PC-9 (cell line): ENCODE measurements at places on chromosomes 4 and X.

- H3K4me3 ChIP-seq, result peak overlapping the region; percentile 74; the same call in 1 of the 2 replicates
- H3K36me3 ChIP-seq, result peaks cover 13% of the 10 kb centered on the region; the same call in 1 of the 2 replicates
- peak; percentile 93 for DNase-seq
- H3K27me3 ChIP-seq, result no peaks in the 10 kb centered on the region
These were observed 371.6 kb downstream of the INPP4B start for GRCh38 chr4:142474398-142475087.

- no peaks in the 10 kb centered on the region for H3K27me3 ChIP-seq
- no peak overlapping the region for H3K27ac ChIP-seq
- no peaks in the 10 kb centered on the region for H3K4me1 ChIP-seq
These were observed 54.7 kb downstream of the AMER1 start for GRCh38 chrX:64150775-64151174.

- no peak overlapping the region for H3K4me3 ChIP-seq
- H3K36me3 ChIP-seq, result no peaks in the 10 kb centered on the region
- H3K4me1 ChIP-seq, result peaks cover 21% of the 10 kb centered on the region
These were observed 120.2 kb downstream of the KLHL8 start for GRCh38 chr4:87100168-87100567.

- DNase-seq, result no peak
- H3K4me1 ChIP-seq, result no peaks in the 10 kb centered on the region
- no peaks in the 10 kb centered on the region for H3K36me3 ChIP-seq
- H3K27me3 ChIP-seq, result peaks cover 82% of the 10 kb centered on the region
- no peak overlapping the region for H3K4me3 ChIP-seq
These were observed 4.7 kb downstream of the H2BW1 start for GRCh38 chrX:104008831-104009230.

DNA sequence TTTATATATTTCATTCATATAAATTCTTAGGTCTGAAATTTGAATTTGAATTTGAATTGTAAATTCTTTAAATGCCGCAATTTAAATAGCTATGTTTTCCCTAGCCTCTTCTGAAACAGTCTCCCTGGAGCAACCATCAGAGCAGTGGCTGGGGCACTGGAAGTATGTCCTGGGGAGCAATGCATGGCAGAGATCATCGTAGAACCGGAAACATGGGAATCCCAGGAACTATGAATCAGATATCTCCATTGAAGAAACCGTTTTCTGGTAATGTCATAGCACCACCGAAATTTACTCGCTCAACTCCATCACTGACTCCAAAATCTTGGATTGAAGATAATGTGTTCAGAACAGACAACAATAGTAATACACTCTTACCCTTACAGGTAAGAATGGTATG is 4.9 kb downstream of the CPEB2 start:
- no peak overlapping the region for H3K27ac ChIP-seq
- H3K27me3 ChIP-seq, result no peaks in the 10 kb centered on the region
- H3K4me3 ChIP-seq, result no peak overlapping the region

GRCh38 chrX:142095651-142096245 is 109.3 kb downstream of the MAGEC2 start:
- H3K4me1 ChIP-seq, result no peaks in the 10 kb centered on the region
- H3K36me3 ChIP-seq, result no peaks in the 10 kb centered on the region
- DNase-seq, result no peak
- H3K27me3 ChIP-seq, result no peaks in the 10 kb centered on the region

DNA sequence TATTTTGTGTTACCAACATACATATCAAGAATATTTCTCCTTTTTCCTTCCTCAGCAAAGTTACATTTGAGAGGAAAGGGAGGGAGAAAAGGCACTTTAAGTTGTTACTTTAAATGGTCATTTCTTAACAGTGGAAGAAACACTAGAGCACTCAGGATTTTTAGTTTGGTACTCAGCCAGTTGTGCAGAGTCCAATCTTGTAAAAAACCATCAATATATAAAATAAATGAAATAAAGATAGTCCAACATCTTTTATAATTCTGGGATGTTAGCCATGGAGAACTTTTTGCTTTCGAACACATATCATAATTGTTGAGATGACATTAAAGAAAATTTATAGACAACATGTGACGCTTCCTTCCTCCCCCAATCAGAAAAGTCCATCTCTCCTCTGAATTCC is 253.8 kb downstream of the QDPR start:
- no peak overlapping the region for H3K27ac ChIP-seq
- no peak overlapping the region for H3K4me3 ChIP-seq
